ENCODE measurements at places on chromosomes 6 and 20. TPM values are rescaled to one million over a fixed set of nuclear protein-coding genes. Genes with fewer than 3 reads are reported as not detected.

- H3K27ac ChIP-seq: no peak overlapping the region
- H3K4me1 ChIP-seq: no peaks in the 10 kb centered on the region
- no peak for DNase-seq
- no peak overlapping the region for H3K4me3 ChIP-seq
- no peaks in the 10 kb centered on the region for H3K27me3 ChIP-seq
Observed at GRCh38 chr20:5810800-5811422, 60.7 kb downstream of the SHLD1 start.

- no peak overlapping the region for H3K4me3 ChIP-seq
- no peak overlapping the region for H3K27ac ChIP-seq
- DNase-seq: no peak
- no peaks in the 10 kb centered on the region for H3K27me3 ChIP-seq
- H3K36me3 ChIP-seq: no peaks in the 10 kb centered on the region
Observed at GRCh38 chr6:72939004-72939403, 286.3 kb downstream of the KHDC1L start.

Gene TPBG
- total RNA-seq: 14.4 TPM

- H3K36me3 ChIP-seq: no peaks in the 10 kb centered on the region
- H3K27ac ChIP-seq: no peak overlapping the region
- no peaks in the 10 kb centered on the region for H3K4me1 ChIP-seq
- no peaks in the 10 kb centered on the region for H3K27me3 ChIP-seq
Observed at GRCh38 chr6:110554966-110555460, 78.6 kb upstream of the SLC22A16 start.

GRCh38 chr6:148001844-148002642 is 340.6 kb upstream of the SASH1 start:
- H3K4me1 ChIP-seq: peaks cover 30% of the 10 kb centered on the region
- no peak overlapping the region for H3K4me3 ChIP-seq
- H3K27ac ChIP-seq: no peak overlapping the region
- no peaks in the 10 kb centered on the region for H3K27me3 ChIP-seq
- peak; percentile 67 for DNase-seq
- no peaks in the 10 kb centered on the region for H3K36me3 ChIP-seq

- H3K4me3 ChIP-seq: no peak overlapping the region
- H3K27ac ChIP-seq: no peak overlapping the region
- no peak for DNase-seq
- H3K36me3 ChIP-seq: peaks cover 1% of the 10 kb centered on the region
Observed at GRCh38 chr20:9338101-9338500, 176.3 kb upstream of the LAMP5 start.

GRCh38 chr6:6612308-6612707 is 23.8 kb downstream of the LY86 start:
- no peak for DNase-seq
- H3K4me3 ChIP-seq: no peak overlapping the region
- H3K36me3 ChIP-seq: no peaks in the 10 kb centered on the region
- H3K4me1 ChIP-seq: no peaks in the 10 kb centered on the region
- no peak overlapping the region for H3K27ac ChIP-seq
- no peaks in the 10 kb centered on the region for H3K27me3 ChIP-seq

Gene CCDC170
- total RNA-seq: 21.3 TPM

DNA sequence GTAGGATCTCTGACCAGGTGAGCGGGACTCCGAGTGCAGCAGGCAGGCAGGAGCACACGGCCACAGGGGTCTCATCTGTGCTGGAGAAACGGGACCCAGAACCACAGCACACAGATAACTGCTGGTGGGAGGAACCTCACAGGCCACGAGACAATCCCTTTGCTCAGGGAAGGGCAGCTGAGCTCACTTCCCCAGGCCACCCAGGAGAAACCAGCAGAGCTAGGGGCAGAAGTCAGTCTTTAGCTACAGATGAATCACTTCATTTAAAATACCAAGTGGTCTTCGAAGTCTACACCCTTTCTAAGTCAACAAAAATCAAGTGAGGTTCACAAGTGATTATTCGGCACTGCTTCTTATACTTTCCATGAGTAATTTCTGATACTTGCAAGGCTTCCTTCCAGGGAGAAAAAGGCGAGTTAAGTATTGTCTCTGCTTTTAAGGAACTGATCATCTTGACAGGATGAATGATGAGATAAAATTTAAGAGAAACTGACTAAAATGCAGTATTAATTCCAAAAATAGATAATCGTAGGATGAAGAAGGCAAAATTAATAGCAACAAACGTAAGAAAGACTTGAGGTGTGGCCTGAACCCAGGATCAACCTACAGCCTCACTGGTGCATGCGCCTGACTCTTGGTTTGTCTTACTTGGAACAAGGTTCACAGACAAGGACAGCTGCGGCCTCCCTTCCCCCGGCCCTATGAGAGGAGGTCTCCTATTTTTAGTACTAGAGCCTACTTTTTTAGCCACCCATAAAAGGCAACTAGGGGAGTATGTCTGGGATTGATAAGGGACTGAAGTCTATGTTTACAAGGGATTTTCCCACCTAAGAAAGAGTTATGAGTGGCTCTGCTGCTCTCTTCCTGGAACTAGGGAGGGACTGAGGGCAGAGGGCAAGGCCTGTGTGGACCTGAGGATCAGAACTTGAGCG is 233.6 kb downstream of the TTLL2 start:
- H3K4me3 ChIP-seq: no peak overlapping the region
- H3K4me1 ChIP-seq: no peaks in the 10 kb centered on the region
- no peak for DNase-seq
- no peaks in the 10 kb centered on the region for H3K27me3 ChIP-seq

Gene TTLL9
- 8.9 TPM for total RNA-seq

DNA sequence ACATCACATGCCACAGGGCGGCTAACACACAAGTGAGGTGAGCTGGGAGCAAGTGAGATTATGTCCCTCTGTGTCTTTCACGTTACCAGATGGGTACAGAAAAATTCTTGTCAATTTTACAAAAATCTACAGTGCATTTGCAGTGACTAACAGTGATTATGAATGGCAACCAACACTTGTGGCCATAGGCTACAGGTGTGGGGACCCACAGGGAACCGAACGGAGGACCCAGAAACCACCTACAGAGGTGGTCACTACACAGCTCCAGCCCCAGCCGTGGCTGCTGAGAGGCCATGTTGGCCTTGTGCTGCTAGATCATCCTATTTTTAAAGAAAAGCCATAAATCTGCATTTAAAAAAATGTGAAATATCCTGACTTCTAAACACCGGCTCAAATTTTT is 50.2 kb downstream of the FYN start:
- DNase-seq: no peak
- no peak overlapping the region for H3K4me3 ChIP-seq
- no peaks in the 10 kb centered on the region for H3K36me3 ChIP-seq

- H3K27me3 ChIP-seq: no peaks in the 10 kb centered on the region
- H3K4me3 ChIP-seq: no peak overlapping the region
- no peaks in the 10 kb centered on the region for H3K4me1 ChIP-seq
Observed at GRCh38 chr20:37071481-37071911, 24.3 kb downstream of the RBL1 start.

Gene DCDC2
- total RNA-seq: 9.8 TPM

GRCh38 chr20:25622450-25623224 is 1.2 kb downstream of the NANP start:
- H3K4me1 ChIP-seq: peaks cover 8% of the 10 kb centered on the region
- no peaks in the 10 kb centered on the region for H3K36me3 ChIP-seq
- H3K4me3 ChIP-seq: peak overlapping the region; percentile 89
- DNase-seq: peak; percentile 40

Gene MRAP2
- 2.0 TPM for total RNA-seq

- no peak overlapping the region for H3K27ac ChIP-seq
- no peaks in the 10 kb centered on the region for H3K27me3 ChIP-seq
- no peak overlapping the region for H3K4me3 ChIP-seq
Observed at GRCh38 chr6:104969785-104970581, 13.1 kb downstream of the LIN28B start.

DNA sequence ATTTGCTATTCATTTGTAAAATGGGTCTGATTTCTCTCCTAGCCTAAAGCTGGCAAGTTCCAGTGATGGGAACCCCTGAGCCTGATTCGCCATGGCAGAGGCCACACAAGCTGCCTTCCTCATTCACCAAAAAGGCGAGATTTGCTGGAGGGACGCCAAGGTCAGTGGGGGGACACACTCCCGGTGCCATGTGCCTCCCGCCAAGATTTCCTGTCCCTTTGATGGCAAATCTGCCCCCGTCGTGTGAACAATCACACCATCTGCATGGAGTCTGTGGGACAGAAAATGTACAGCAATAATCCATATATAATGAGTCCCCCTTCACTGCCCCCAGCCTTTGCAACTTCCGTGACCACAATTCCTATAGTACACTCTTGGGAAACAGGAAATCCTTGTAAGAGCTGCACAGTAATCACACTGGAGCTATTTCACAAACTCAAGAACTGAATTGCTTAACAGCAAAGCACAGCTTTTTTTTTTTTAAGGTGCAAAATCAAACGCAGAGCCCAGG is 15.7 kb upstream of the IGF2R start:
- H3K4me1 ChIP-seq: peaks cover 4% of the 10 kb centered on the region
- no peak overlapping the region for H3K4me3 ChIP-seq
- H3K27ac ChIP-seq: peak overlapping the region; percentile 93
- H3K27me3 ChIP-seq: no peaks in the 10 kb centered on the region
- H3K36me3 ChIP-seq: no peaks in the 10 kb centered on the region

Gene SLC26A8
- 0.61 TPM for total RNA-seq

DNA sequence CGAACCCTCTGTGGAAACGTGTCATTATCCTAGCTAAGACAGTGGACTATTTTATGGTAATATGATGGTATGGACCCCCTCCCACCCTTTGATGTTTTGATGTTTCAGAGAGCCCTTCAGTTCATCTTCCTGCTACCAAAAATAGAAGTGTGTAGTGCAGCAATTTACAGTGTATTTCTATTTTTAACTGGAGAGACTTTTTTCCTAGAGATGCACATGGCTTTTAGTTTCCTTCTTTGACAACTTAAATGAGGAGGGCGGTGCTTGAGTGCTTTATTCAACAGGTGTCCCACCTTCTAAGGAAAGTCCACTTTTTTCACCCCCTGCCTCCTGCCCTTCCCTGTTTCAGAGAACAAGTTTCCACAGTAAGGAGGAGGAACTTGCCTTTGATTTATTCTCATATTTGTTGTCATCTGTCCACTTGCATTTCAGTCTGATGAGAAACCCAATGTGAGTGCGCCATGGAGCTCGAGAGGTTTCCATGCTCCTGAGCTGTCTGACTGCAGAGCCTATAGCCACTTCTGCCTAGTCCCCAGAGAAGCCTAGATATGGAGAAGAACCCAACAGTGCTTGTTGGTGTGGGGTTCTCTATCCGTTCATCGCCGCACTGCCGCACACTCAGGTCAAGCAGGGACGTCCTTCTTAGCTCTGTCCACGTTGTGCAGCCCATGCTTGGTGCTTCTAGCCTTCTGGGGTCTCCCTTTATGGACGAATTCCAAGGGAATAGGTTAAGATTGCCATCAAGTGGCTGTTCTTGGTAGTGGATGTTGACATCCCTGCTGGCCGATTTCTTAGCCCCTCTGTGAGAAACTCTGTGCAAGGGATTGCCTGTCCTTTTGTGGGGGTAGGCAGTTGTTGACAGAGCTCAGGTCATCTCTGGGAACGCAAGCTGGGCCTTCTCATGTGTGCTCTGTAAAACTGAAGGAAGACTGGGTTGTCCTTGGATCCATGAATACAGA is 144.2 kb downstream of the JARID2 start:
- H3K4me3 ChIP-seq: no peak overlapping the region
- no peaks in the 10 kb centered on the region for H3K36me3 ChIP-seq
- H3K27me3 ChIP-seq: no peaks in the 10 kb centered on the region
- peaks cover 14% of the 10 kb centered on the region for H3K4me1 ChIP-seq
- no peak overlapping the region for H3K27ac ChIP-seq
- DNase-seq: peak; percentile 91

DNA sequence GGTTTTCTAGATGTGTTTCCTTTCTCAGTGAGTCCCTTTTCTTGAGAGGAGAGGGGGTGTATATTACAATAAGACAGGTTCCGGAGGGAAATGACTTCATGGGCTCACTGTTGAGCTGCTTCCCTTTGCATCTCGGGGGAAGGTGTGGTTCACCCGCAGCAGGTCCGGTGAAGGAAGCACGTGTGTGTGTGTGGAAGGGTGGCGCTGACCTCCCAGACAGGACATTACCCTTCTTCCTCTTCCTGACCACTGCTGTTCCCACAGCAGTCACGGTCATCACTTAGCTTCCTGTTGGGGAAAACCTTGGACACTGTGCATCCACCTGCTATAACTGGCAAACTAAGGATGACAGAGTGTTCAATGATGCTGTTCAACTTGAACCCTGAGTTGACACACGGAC is 83.6 kb downstream of the PLEKHG1 start:
- H3K27me3 ChIP-seq: no peaks in the 10 kb centered on the region
- DNase-seq: no peak
- H3K4me3 ChIP-seq: peak overlapping the region; percentile 30

- H3K27me3 ChIP-seq: no peaks in the 10 kb centered on the region
- no peak overlapping the region for H3K27ac ChIP-seq
Observed at GRCh38 chr20:20318365-20319161, 49.3 kb upstream of the INSM1 start.

DNA sequence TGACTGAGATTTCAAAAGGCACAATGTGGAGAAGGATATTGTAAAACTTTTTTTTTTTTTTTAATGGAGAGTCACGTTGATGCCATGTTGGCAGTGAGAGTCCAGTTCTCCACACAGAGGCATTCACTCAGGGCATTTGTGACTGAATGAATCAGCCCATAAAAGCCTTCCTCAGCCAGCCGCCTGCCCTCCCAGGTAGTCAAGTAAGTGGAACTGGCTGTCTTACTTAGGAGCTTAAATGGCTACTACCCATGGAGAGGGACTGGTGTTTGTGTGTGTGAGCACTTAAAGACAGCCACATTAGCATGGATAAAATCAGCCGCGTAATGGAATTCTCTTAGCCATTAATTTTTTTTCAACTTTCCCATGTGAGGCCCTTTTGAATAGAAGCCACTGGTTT is 12.6 kb downstream of the AAR2 start:
- no peak overlapping the region for H3K4me3 ChIP-seq
- H3K27ac ChIP-seq: no peak overlapping the region
- no peaks in the 10 kb centered on the region for H3K4me1 ChIP-seq
- DNase-seq: no peak
- peaks cover 37% of the 10 kb centered on the region for H3K36me3 ChIP-seq

Gene CDH26
- 11.3 TPM for total RNA-seq

- H3K36me3 ChIP-seq: no peaks in the 10 kb centered on the region
- no peaks in the 10 kb centered on the region for H3K27me3 ChIP-seq
- H3K4me3 ChIP-seq: no peak overlapping the region
- no peak for DNase-seq
- no peaks in the 10 kb centered on the region for H3K4me1 ChIP-seq
Observed at GRCh38 chr20:17014217-17014616, 212.6 kb upstream of the PCSK2 start.

- no peaks in the 10 kb centered on the region for H3K36me3 ChIP-seq
- no peak for DNase-seq
- H3K27ac ChIP-seq: no peak overlapping the region
- no peaks in the 10 kb centered on the region for H3K4me1 ChIP-seq
- H3K4me3 ChIP-seq: no peak overlapping the region
Observed at GRCh38 chr20:1247689-1248088, 18.4 kb upstream of the SNPH start.

DNA sequence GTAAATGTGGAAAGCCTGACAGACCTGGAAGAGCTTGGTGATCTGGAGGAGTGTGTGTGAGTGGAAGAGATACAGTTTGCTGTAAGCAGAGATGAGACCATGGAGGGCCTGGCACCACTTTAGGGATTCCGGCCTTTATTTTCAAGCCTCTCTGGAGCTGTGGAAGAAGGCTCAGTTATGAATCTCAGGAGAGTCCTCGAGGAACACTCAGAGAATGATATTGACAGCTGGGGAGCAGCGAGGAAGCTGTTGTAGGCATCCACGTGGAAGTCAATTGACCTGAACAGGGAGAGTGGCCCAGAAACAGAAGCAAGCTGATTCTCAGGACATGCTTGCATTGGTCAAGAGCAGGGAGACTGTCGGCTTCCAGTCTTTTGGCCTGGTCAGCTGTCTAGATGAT is 108.4 kb upstream of the FOXQ1 start:
- H3K4me3 ChIP-seq: no peak overlapping the region
- no peak overlapping the region for H3K27ac ChIP-seq
- H3K36me3 ChIP-seq: no peaks in the 10 kb centered on the region
- H3K4me1 ChIP-seq: no peaks in the 10 kb centered on the region
